Activated T-cell treated with anti-CD3 and anti-CD28 coated beads for 24 hours (primary cell): ENCODE measurements at places on chromosomes 12 and 14.

GRCh38 chr12:20211541-20211940 is 156.8 kb upstream of the PDE3A start:
- DNase-seq: no peak

- no peak for DNase-seq
Measured at GRCh38 chr12:100995201-100995600, 200.6 kb downstream of the ANO4 start.

- DNase-seq: no peak
Measured at GRCh38 chr12:120734210-120734609, 8.6 kb downstream of the ACADS start.

- DNase-seq: no peak
Measured at GRCh38 chr12:1464925-1465324, 129.5 kb downstream of the FBXL14 start.

DNA sequence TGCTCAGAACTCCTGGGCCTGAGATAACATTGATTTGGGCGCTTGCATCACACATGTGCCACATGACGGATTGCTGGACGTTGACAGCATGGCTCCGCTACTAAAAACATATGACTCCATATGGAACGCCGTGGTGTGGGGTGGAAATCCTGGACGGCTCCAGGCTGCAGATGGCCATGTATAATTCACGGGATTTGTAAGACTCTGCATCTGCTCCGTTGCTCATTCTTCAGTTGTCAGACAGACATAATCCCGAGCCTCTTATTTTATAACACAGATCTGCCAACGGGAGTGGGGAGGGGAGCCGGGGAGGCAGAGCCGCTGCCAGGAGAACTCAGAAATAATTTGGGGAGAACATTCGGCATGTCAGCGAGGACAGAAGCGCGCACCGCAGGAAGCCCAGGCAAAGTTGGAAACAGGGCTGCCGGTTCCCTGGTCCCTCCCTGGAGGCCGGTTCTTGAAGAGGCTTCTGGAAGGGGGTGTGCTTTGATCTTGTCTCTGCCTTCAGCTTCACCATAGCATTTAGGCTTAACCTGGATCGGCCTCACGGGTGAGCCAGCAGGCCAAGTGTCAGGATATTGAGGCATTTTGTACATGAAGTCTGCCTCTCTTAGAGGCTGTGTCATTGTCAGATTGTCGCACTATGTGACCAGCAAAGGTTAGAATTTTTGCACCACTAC is 45.8 kb upstream of the MYL2 start:
- DNase-seq: no peak
